Kidney (tissue), 22 donors: ENCODE measurements at places on chromosomes 5 and 9. TPM values are rescaled to one million over a fixed set of nuclear protein-coding genes. Genes with fewer than 3 reads are reported as not detected.

GRCh38 chr5:33312571-33313549, 127.9 kb upstream of the TARS1 start:
- no peak for DNase-seq

DNA sequence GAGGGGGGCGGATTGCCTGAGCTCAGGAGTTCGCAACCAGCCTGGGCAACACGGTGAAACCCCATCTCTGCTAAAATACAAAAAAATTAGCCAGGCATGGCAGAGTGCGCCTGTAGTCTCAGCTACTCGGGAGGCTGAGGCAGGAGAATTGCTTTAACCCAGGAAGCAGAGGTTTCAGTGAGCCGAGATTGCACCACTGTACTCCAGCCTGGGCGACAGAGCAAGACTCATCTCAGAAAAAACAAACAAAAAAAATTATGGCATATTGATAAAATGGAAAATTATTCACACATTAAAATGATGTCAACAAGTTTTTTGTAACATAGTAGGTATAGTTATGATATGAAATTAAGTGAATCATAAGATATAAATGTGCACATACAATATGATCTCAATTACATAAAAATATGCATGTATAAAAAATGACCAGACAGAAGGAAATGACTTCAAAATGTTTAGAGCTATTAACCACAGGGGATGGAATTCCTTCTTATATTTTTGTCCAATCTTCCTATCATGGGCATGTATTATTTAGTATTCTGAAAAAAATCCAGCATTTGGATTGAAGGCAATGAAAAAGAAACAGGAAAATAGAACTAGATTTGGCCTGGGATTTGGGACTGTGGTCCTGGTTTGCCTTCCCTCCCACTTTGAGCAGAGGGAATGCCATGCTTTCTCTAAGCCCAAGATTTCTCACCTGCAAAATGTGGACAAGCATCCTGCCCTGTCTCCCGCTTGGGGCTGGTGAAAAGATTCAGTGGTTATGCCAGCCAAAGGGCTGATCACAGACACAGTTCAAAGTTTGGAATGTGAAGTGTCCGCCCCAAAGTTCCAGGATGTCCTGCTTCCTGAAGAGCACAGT, 19.5 kb downstream of the SPAAR start:
- DNase-seq, result no peak

DNA sequence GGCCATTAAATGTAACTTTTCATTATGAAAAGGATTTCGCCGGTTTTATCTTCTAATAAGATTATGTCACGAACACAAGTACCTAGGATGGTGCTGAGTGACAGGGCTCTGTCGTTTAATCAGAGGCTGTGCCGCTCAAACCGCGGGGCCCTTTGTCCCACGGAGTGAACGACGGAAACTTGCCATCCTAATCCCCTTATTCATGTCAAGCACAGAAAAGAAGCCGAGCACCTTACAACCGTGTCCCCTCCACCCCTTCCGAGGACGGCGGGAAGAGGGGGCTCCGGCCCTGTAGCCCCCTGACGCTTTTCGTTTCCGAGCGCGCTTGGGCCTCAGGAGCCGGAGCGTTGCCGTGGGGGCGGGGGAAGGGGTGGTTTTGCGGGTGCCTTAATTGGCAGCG, 11.2 kb downstream of the LMX1B start:
- no peak for DNase-seq

Gene CAVIN4
- total RNA-seq, result 0.13 TPM

Gene FBN2
- 1.0 TPM for total RNA-seq
